Left forelimb (tissue), 1 donor: ENCODE measurements at places on chromosomes 1 and 21.

DNA sequence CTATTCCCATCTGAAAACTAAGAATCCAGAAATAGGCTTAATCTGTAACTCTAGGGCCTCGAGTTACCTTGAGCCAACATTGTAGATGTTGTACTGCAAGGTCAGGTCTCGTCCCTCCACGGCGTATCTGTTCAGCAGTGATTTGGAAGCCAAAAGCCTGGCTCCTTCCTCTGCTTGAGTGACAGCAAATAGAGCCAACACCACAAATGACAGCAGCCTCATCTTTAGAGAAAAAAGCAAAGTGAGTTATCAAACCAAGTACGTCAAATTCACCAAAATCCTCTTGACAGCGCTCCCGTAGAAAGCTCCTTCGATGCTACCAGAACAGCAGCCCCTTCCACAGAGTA, 832 bp downstream of the SSR2 start:
- DNase-seq = no peak

DNA sequence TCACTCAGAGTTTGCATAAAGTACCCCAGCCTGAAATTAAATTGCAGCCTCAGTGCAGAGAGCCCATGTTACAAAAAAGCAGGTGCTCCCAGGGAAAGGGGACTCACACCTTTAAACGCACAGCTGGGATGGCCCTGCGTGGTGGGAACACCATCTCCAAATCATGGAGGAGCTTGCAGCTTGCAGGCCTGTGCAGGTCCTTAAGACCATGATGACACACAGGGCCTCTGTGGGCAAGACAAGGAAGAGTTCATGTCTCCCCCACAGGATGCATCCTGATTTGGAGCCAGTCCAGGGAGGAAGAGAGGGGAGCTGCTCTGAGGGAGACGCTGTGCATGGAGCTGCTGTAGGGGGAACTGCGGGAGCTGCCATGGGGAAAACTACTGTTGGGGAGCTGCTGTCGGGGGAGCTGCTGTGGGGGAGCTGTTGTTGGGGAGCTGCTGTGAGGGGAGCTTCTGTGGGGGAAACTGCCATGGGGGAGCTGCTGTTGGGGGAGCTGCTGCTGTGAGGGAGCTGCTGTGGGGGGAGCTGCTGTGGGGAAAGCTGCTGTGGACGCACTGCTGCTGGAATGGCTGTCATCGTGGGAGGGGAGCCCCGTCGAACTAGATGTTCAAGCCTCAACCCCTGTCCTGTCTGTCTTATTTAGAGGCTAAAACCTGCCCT, 113.9 kb downstream of the MATN1 start:
- no peak for DNase-seq

DNA sequence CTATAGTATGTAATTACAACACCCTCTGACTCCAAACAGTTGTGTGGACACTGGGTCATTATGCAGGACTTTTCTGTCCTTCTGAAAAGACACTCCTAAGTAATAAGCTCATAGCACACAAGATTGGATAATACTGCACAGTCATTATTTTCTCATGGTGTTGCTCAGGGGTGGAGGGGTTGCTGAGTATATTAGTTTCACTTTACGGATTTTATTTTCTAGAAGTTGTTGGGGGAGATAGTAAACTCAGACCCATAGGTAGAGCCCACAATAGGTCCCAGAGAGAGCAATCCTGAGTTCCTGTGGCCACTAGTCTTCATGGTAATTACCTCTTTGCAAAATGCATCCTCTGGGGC, 53.4 kb downstream of the DUSP10 start:
- DNase-seq = no peak

DNA sequence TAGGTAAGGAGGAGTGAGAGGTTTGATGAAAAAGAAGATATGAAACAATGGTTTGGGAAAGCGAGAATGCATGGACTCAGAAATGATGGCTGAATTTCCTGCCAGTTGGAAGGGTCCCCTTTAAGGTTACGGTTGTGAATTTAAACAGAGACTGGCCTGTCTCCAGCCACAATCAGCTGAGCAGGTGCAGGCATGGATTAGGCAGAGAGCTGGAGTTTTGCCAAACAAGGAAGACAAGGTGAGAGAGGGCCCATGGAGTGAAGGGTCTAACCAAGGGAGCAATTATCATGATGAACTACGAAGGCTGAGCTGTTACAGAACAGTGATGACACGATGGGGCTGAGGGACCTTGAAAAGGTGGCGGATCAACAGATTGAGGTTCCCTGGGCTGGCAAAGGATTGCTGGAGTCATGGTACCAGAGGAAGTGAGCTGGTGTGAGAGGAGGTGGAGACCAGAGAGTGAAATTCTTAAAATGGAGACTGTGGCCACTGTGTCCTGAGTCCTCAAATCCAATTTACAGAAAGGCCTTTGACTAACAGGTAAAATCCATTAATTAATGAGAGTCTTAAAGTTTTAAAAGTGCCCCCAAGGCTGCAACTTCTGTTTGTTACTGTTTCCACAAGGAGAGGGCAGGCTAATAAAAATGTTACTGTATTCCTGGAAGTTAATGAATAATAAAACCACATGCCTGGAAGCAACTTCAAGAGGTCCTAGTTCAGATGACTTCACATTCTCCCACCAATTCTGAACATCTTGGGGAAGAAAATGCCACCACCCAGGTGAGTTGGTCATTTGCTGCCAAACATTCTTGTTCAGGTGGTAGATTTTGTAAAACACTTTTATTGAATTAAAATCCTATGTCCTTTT, 41.5 kb downstream of the LHX9 start:
- no peak for DNase-seq

DNA sequence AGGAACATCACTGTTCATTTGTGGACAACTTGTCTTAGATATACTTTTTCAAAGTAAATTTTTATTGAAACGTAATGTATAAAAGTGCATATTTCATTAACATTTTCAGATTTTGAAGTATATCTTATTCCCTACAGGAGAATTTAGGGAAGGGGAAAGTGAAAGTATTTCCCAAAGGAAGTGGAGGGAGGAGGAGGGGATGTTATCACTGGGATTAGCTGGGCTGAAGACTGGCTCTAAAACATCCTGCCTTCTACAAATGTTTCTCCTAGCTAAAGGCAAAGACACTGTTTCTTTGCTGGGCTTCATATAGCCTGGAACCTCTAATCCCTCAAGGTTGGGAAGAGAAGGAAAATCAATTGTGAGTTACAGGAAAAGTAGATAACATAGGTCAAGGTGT, 7.1 kb upstream of the ZNF697 start:
- no peak for DNase-seq

DNA sequence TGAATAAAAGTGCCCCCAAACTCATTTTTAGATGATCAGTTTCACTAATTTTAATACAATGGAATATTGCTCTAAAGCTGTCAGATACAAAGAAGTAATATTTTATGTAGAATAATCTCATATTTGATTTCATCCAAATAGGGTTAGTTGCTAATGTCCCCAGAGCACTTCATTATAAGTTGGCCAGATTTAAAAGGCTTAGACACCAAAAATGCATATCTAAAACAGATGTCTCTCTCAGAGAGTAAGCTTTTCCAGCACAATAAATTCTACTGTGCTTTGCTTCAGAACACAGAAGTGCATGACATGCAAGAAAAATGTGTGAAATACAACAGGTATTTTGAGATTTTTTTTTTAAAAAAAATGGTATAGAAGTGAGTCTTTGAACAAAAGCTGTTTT, 194.2 kb downstream of the LRRIQ3 start:
- no peak for DNase-seq

DNA sequence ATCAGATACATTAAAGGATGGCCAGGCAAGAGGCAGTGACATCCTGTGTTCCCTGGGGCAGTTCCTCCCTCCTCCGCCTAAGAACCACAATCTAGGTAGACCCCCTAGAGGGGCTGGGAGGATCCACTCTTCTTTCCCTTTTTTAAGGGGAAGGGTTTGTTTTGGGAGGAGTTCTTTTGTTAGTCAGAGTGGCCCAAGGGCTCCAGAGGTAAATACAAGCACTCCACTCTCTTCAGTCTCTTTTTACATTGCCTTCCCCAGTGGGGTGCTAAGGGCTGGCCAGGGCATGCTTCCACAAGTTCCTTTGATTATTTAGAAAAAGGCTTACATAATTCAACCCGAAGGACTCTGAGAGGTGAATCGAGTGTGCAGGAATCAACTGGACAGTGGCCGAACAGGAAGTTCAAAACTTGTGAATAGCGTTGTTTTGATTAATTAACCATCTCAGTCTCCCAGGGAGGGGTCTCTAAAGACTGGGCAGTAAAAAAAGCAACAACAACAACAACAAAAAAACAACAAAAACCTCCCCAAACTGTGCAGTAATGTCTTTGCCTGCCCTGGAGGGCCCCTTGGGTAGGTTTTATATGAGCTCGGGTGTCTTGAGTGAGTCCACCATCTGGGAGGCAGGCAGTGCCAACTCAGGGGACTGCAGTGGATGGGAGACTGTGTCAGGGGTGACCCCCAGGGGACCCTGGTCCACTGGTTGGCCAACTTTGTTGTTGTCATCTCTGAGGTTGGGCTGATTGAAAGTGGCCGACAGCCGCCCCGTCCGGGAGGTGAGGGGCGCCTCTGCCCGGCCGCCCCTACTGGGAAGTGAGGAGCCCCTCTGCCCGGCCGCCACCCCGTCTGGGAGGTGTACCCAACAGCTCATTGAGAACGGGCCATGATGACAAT, 33.2 kb upstream of the ENO1 start:
- DNase-seq = no peak
